NCI-H774 (cell line): ENCODE measurements at places on chromosomes 3 and 15.
A peak's percentile ranks its signal among the peaks of the same experiment; 100 is the strongest.

DNA sequence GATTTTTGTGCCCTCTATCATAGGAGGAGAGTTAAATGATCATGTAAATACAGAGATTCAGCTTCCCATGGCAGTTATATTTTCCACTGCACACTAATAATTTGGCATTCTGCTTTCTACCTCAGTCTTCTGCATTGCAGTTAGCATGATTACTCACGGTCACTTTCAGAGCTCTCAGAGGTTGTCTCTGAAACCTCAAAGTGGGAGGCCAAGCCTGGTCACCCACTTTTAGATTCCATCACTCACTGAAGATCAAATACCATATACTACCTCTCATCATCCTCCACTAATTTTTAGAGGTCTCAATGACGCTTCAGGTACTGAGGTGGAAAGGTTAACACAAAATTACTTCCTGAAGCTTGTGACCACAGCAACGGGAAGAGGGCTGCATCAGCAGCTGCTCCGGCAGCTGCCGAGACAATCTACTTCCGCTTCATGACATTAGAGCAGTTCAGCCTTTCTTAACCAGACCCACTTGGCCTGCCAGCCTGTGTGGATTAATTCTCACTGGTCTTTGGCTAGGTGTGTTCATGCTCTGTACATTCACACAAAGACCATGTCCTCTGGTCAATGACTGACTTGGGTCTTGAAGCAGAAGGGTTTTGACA, 416.4 kb upstream of the PDZRN3 start:
- DNase-seq, result no peak

GRCh38 chr3:111787556-111788463, 71.3 kb upstream of the PHLDB2 start:
- DNase-seq, result no peak

GRCh38 chr3:114380233-114380651, 86.4 kb downstream of the TIGIT start:
- no peak for DNase-seq

GRCh38 chr3:191257286-191257685, 58.2 kb downstream of the OSTN start:
- no peak for DNase-seq

DNA sequence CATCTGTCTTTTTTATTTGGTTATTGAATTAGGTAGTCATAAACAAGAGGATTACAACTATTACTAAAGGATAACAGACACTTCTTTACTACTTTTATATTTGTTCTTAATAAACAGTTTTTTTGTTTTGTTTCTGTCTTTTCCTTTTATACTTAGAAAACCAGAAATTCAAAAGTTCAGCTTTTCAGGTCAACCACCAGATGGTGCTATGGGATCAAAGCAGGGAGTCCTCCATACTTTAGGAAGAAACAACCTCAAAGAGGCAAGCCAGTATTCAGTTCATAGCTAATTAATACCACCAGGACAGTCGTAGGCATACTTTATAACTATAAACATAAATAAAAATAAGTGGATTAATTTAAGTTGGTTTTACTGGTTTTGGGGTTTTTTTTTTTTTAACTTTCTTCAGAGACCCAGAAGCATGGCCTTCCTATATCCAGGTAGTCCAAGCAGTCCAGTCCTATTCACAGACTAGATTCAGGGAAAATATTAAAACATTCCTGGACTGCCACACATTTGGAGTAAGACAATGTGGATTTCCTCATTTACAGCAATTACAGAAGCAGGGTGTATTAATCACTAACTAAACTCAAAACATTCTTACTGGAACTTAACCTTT, 16.0 kb upstream of the EID1 start:
- DNase-seq, result peak; percentile 54

DNA sequence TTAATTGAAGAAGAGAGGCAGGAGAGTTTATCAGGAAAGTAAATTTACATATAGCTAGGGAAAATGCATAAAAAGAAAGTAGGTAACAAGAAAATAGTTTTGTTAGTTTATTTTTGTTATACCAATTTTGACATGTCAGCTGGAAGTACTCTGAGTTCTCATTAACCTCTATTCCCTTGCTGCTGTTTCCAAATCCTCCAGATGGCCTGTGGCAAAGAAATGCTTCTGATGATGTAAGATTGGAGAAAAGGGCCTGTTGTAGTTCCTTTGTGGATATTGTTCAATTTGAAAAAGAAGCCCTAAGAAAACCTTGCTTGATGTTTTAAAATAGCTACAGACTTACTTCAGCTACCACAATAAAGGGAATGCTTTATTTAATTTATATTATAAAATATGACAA, 192.9 kb upstream of the SLITRK3 start:
- no peak for DNase-seq

GRCh38 chr3:123444023-123444422, 4.9 kb downstream of the ADCY5 start:
- no peak for DNase-seq

DNA sequence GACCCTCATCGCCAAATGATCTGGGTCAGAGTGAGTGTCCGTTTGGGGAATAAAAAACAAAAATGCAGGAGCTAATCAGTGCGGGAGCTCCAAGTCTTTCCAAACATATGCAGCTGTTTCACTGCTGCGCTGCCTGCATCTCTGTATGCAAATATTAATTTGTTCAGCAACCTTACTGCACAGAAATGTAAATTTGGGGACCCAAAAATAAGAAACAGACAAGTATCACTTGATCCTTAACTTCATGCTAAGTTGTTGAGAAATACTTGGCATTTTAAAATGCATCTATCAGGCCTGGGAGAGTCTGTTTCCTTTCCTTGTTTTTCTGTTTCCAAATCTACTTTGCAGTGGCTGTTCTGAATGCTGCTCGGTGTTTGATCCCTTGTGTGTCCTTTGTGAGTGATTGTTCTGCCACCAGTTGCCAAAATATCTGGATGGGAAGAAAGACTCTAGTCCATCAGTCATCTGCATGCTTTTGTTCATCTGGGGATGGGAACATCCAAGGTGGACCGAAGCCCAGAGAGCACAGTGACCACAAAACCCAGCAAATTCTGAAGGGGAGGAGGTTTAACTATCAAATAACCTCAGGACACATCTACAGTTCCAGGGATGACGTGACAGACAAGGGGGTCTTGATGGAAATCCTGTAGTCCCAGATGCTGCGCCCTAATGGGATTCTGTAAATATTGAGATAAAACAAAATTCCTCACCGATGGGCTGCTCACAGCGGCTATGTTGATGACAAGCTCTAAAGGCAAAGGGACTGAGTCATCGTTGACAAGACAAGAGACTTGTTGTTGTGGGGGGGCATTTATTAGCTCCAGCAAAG, 199.5 kb upstream of the WNT5A start:
- no peak for DNase-seq

- DNase-seq, result peak; percentile 64
These were observed 69.2 kb downstream of the RORA start for GRCh38 chr15:61159901-61160300.

- no peak for DNase-seq
These were observed 305.0 kb downstream of the NLGN1 start for GRCh38 chr3:173702561-173702960.

DNA sequence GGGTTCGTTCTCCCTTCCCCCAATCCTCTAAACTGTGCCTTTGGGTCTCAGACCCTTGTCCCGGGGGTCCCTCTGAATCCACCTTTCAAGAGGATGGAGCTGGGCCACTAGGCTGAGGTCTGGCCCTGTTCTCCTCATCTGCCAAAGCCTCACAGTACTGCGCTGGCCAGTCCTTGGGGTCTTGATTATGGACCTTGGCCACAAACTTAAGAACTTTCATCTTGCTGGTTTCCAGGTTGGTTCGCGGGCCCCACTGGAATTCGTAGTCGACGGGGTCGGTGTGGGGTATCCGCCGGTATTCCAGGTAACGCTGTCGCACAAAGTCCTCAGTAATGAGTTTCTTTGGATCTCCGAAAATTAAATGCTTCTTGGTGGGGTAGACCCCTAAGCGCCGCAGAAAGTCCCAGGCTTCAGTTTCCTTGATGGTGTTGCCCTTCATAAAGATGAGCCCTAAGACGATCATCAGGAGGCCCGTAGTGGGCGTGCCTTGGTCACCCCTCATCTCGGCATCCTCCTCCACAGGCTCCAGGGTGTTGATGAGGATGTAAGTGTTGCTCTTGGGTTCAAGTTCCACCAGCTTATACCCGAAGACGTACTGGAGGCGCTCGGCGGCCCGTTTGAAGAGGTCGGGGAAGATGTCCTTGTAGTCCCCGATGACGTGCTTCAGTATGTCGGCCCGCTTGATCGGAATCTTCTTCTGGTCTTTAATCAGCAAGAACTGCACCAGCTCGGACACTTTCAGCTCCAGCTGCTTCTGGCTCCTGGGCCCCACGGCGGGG, 727 bp downstream of the NSMCE3 start:
- no peak for DNase-seq

DNA sequence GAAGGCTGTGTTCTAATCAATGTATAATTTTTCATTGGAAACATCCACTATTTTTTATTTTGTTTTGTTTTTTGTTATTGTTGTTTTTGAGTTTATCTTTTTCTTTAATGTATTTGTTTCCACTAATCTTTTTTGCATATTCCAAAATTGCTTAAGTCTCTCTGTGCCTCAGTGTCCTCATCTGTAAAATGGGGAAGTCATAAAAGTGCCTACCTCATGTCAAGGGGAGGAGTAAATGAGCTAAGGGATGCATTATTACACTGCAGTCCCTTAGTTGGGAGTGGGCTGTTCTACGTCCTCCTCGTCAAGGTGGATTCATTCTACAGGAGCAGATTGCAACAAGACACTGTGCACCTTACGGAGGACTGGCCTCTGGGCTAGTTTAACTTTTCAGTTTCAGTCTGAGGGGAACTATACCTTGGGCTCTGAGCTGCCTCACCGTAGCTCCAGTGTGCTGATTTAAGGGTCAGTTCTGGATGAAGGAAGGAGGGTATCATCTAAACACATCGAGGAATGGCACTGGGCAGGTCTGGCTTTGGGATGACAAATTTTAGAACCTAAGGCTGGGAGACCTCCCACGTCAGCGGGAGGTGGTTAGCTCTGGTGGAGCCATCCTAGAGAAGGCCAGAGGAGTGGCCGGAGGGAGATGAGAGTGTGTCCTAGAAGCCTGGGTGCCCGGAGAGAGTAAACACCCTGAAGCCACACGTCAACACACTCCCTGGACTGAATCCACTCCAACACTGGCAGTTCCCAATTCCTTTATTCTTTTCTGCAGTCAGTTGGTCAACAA, 5.1 kb upstream of the SRP14 start:
- no peak for DNase-seq

GRCh38 chr15:57094321-57095257, 176.1 kb downstream of the TCF12 start:
- DNase-seq, result no peak

GRCh38 chr3:159029306-159030026, 227.6 kb downstream of the MFSD1 start:
- DNase-seq, result no peak

DNA sequence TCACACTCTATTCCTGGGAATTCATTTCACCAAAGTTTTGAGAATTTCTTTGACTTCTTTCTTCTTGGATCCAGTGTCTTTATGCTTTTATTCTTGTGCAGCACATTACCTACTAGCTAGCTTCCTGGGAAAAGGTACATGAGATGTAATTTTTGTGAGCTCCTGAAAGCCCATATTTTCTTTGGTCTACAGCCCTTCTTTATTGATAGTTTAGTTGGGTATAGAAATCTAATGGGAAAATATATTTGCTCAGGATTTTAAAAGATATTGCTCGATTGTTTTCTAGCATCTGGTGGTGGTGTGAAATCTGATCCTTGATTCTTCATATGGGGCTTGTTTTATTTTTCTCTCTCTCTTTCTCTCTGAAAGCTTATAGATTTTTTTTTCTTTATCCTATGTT, 45.8 kb downstream of the FOXB1 start:
- no peak for DNase-seq

- DNase-seq, result no peak
These were observed at the start of gene TM6SF1 for GRCh38 chr15:83106994-83107840. Gene TM6SF1, plus strand, starts transcription at chr15:83107645. Its CDS starts 36 bp downstream, at chr15:83107681.

- DNase-seq, result no peak
These were observed 4.3 kb downstream of the RIOX2 start for GRCh38 chr3:97967966-97968365.

DNA sequence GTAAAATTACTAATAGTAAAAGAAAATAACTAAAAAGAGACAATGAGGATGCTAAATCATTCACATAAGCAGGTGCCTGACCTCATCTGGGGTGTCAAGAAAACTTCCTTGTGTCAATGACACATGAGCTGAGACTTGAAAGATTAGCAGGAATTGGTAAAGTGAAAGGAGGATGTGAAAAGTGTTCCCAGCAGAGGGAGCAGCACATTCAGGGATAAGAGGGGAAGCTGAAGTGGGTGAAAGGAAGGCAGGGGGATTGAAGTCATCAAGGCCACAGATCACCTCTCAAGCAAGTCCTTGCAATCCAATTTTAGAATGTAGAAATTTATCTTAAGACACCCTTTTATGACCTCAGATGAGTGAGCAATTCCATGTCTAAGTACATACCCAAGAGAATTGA, 60.2 kb upstream of the ACP3 start:
- DNase-seq, result peak; percentile 40

DNA sequence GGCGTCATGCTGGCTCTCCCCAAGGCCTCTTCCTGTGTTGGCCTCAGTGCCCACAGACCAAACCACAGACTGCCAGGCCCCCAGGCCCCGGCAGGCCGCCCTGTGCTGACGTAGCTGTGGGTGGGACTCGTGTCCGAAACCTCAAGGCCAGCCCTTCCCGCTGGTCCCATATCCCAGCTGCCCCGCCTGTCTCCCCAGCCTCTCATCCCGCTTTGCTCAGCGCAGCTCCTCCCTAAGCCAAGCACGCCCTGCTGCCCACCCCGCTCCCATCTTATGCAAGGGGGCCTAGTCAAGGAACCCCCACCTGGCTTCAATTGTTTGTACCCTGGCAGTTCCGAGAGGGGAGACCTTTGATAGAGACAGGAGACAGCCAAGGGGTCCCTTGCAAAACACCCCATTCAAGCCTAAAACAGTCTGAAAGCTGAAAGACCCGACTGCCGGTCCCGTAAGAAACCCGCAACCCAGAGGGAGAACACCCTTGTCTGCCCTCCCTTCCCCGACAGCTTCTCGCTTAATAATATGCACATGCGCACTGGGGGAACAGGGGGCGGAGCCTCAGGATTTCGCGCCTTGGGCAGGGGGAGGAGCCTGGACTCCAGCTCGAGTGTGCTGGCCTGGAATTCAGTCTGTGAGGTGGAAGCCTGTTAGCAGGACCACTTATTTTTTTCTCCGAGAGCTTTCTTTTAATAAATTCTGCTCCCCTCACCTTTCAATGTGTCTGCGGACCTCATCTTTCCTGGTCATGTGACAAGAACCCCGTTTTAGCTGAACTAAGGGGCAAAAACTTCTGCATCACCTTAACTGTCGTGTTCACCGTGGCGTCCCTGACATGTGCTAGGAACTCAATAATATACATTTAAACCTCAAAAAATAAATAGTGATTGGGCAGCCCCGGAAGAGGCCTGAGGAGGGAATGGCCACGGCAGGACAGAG, 17.2 kb downstream of the TNFAIP8L3 start:
- DNase-seq, result no peak

DNA sequence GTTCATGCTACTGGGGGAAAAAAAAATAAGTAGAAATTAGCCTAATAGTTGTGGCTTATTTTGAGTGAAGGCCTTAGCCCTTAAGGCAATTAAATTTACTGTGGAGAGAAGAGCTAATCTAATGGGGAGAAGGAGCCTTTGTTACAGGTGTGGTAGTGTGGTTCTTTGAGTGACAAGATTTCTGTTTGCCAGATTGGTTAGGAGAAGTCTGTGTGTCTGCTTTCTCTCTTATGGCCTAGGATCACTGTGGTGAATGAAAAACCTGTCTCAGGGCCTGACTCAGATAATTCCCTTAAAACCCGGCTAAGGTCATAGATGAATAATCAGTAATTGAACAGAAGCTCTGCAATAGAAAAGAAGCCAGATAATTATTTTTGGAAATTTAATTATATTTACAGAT, 27.0 kb downstream of the OPA1 start:
- no peak for DNase-seq

GRCh38 chr3:25910997-25911396, 121.1 kb downstream of the OXSM start:
- no peak for DNase-seq
